ENCODE measurements at places on chromosomes 12 and 14. TPM values are rescaled to one million over a fixed set of nuclear protein-coding genes. Genes with fewer than 3 reads are reported as not detected.

DNA sequence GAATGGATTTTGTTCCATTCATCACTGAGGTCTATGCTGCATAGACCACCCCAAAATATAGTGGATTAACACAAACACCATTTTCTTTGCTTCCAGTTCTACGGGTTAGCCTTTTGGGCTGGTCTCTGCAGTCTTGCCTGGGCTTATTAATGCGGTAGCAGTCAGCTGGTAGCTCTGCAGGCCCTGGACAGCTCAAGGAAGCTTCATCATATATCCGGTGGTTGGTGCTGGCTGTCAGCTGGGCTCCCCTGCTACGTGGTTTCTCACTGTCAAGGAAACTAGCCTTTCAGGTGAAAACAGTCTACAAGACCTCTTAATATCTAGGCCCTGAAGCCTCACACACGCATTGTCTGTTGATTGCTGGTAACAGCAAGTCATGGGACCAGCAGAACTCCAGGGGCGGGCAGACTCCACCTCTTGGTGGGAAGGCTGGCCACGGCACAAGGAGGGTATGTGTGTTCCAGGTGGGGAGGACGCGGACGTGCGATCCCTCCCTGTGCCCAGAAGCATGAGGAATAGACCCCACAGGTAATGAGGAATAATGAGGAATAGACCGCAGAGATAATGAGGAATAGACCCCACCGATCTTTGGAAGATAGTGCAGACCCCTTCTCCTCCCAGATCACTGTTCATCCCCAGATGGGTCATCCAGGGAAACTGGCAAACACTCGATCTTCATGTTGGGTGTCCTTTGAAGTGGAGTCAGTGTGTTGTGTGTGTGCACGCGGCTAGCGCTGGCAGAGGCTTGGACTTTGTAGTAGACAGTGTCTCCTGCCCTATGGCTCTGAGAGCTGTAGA is 13.3 kb downstream of the TSPAN9 start:
- DNase-seq: no peak

- DNase-seq: no peak
Measured at GRCh38 chr14:91493169-91493568, 16.9 kb downstream of the PPP4R3A start.

DNA sequence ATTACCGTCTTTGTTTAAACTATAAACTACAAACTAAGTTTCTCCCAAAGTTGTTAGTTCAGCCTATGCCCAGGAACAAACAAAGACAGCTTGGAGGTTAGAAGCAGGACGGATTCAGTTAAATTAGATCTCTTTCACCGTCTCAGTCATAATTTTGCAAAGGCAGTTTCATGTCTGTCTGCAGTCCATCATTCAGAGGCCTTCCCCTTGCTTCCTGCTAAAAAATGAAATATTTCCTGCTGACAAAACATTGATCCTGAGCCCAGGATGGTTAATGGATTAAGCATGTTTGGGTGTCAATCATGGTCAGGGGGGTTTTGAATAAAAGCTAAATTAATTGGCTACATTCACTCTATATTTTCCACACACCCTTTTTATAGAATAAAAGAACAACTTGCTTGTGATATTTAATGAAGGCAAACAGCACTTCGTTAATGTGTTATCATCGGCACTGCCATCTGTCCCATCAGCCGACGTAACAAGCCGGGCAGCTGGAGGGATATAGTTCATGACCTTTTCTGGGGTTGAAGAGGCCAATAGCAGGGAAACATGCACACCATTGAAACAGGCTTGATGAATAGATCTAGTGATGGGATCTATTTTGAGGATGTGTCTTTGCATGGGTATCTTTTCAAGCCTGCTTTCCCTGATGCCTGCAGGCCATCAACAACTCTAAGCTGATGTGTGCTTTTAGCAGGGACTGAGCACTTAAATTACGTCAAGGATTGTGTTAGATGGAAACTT is 521.3 kb upstream of the TMEM132C start:
- DNase-seq: no peak

DNA sequence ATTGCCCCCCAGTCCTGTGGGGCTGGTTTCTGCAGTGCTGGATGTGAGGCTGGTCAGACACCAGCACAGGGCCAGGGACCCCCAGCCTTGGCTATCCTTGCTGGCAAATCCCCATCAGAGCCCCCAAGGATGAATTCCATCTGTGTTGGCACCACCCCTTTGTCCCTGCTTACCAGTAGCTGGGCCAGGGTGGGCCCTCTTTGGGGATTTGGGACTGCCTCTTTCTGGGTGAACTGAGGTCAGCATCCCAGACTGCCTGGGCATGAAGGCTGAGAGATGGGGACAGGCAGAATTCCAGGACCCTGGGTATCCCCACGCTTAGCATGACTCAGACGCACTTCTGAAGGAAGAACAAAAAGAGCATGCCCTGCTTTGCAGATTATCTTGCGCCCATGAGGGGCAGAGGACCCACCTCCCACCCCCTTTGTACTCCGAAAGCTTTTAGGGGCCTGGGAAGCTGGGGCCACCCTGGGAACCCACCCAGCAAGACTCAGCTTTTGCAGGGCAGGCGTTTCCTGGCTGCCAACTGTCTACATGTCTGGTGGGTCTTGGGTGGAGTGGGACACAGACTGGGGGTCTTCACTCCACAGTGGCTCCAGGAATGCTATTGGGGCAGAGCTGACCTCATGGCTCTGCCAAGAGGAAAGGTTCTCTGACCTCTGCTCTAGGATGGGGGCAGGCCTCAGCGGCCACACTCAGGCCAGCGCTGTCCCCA is 26.8 kb downstream of the RFLNA start:
- peak; percentile 25 for DNase-seq

The TTC6 gene
- 0.96 TPM for total RNA-seq

The FIGNL2 gene
- 0.48 TPM for total RNA-seq

- DNase-seq: no peak
Measured at GRCh38 chr12:21308785-21309184, 25.9 kb downstream of the SLCO1A2 start.

DNA sequence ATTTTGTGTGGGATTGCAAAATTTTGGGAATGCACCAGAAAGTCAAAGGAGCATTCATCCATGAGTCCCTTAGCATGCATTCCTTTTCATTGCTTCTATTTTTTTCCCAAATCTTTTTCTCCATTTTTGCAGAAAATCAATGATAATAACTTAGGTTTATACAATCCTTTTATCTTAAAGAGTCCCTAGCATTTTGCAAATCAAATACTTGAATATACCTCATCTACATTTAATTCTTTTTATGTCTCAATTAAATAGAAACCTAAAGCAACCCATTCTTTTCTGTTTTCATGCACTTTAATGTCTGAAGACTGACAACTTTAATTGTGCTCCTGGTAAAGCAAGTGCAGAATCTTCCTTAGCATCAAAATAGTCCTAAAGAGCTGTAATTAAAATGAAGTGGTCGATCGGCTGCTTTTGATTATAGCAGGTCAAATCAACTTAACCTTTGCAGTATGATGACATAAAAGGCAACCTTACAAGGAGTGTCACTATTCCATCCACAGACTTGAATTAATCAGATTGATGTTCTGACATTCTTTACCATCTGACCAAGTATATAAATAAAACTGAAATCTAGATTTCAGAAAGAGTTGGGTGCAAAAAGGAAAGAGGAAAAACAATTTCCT is 168.4 kb downstream of the ALG10B start:
- no peak for DNase-seq

- DNase-seq: no peak
Measured at GRCh38 chr12:62694632-62695031, 228.0 kb downstream of the MON2 start.

The GOLGA3 gene
- total RNA-seq: 123 TPM

The TSHR gene
- 13.0 TPM for total RNA-seq

GRCh38 chr14:54836231-54836630 is 66.4 kb downstream of the GCH1 start:
- no peak for DNase-seq

DNA sequence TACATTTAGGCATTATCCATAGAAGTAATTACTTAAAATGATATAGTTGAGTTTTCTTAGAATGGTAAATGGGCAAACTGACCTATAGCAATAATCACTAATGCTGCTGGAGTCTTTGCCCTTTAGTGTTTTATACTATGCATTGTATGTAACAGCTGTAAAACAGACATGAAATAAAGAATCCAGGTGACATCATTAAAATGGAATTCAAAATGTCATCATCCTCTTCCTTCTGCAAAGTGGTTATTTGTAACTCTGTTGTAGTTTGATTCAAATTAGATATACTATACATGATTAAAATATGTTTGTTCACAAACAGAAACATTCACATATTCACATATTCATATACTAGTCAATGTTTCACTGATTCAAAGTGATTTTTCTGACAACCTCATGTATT is 598.8 kb downstream of the SLC16A7 start:
- no peak for DNase-seq

- DNase-seq: no peak
Measured at GRCh38 chr12:8475508-8476203, 19.9 kb downstream of the CLEC6A start.

The KCNC2 gene
- total RNA-seq: 4.1 TPM

- peak; percentile 77 for DNase-seq
Measured at GRCh38 chr12:47850153-47851084, 30.7 kb upstream of the HDAC7 start.

DNA sequence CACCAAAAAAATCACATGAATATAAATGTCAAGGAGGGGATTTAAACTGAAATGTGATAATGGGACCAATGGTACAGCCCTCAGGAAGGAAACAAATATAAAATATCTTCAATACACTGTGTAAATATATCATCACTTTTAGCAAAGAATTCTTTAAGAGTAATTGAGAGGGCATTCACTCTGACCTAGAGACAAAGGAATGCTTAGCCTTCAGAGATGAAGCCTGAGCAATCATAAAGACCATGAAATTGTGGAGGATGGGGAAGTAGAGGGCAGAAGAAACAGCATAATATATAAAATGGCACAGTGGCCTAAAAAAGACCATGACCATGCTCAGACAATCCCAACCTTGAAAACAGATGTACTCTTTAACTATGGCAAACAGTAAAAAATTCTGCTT is 20.4 kb downstream of the YAF2 start:
- DNase-seq: peak; percentile 7

GRCh38 chr14:93902619-93903307 is 24.4 kb upstream of the FAM181A start:
- no peak for DNase-seq

DNA sequence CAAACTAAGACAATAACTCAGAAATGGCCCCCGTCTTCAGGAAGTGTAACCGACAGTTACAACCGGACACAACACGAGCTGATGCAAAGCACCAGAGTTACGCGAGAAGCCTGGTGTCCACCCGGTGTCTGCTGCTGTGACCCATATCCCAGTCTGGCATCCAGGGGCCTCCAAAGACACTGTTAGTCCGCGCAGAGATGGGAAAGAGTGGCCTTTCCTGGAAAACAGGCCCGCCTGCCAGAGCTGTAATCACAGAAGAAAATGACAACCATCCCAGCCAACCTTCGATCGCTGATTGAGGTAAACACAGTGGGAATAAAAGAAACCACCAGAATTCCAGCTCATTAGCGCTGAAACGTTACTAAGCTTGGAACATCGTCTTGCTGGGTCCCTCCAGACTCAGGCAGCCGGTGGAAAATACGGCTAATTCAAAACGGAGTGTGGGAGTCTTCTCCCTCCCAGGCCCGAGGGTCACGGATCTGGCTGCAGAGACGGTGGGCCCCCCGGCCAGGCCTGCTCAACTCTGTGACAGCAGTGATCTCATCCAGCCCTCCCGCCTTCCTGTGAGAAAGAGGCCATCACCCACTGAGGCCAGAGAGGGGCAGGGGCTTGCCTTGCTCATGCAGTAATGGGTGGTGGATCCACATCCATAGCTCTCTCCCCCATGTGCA is 273.9 kb upstream of the RTL1 start:
- DNase-seq: peak; percentile 59

GRCh38 chr12:3119756-3120601 is 42.8 kb downstream of the TSPAN9 start:
- peak; percentile 34 for DNase-seq

DNA sequence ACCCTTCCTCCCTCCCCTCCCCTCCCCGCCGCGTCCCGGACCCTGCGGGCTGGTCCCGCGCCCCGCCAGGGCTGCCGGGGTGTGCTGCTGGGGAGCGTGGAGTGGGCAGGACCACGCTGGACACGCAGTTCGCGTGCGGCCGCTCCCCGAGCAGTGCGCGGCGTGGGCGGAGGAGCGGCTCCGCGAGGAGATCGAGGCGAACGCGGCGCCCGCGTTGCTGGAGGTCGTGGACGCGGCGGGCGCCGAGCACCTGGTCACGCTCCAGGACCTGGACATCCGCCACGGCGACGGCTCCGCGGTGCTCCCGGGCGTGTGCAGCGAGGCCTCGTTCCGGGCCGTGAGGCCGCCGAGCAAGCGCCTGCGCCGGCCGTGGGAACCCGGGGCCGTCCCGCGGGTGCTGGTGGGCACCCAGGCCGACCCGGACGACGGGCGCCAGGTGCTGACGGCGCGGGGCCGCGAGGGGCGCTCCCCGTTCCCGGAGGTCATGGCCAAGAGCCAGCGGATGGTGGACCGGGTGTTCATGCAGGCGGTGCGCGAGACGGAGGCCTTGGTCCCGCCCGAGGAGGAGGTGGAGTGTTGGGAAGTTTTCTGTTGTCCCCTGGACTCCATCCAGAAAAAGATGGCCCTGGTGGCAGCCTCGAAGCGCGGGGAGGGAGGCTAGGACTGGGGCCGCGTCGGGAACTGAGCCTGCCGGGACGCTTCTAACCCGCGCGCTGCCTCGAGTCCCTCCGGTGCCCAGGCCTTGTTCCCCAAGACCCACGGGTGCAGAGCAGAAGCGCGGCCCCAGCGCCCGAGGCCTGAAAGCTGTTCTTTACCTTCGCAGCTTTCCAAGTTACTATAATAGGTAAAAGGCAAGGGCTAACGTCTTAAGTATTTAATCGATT is 54.7 kb upstream of the EIF5 start:
- no peak for DNase-seq

The KCNH5 gene
- 5.3 TPM for total RNA-seq

DNA sequence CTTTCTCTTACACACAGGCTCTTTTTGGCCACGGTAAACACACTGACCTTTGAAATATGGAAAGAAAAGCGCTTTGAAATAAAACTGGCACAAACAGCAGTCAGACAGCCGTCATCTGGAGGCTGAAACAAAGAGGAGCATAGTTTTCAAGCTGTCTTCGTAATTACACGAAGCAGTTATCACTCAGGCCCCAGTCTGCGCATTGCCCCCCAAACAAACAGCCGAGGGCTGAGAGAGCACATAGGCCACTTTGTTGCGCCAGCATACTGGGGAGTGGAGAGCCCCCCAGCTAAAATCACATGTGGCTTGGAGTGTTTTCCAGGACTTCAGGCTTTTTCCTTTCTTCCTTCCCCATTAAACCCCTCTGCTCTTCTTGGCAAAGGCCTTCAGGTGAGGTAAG is 142.9 kb upstream of the BTG1 start:
- DNase-seq: no peak

DNA sequence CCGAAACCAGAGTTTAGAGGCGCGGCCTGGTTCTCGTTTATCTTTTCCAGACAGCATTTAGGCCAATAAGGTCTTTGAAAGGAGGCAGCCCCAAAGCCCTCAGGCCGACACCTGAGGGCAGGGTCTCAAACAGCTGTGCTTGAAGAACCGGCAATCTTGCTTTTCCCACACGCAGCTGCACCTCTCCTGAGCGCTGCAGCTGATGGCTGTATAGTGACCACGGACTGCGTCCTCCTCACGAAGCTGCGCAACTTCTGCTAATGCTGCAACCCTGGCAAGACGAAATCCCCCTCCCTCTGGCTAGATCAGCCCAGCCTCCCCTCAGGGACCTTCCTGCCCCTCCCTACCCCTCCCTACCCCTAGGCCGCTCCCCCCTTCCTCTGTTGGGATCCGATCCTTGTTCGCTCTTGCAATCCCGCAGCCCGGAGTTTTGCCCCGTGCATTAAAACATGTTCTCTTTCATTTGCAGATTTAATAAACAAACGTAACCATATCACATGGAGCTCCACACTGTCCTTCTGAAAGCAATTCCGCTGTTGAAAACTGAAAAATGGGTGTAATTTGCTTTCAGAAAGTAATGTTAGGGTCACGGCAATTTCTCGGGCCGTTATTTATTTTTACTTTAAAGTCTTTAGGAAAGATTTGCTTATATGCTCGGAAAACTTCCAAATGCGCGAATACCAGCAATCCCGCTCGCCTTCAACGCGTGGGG is 4.8 kb upstream of the PAX9 start:
- no peak for DNase-seq
